AG10803 (cell line): ENCODE measurements at places on chromosomes 7 and 10.

DNA sequence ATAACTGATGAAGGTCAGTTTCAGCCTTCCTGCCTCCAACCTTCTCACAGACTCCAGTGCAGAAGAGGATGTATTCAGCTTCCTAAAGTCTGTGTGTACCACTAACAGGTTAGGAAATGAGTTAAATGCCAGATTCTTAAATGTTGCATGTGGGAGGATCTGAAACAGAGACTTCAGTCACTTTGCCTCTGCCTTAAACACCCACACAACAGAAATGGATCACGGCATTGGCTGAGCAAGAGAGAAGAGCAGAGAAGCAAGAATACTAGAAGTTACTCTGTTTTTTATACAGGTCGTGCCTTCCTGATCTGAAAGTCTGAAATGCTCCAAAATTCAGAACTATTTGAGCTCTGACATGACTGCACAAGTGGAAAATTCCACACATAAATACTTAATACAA, 98.9 kb upstream of the ARHGAP21 start:
- no peak for DNase-seq

GRCh38 chr10:84294766-84295447, 33.5 kb upstream of the CCSER2 start:
- no peak for DNase-seq

DNA sequence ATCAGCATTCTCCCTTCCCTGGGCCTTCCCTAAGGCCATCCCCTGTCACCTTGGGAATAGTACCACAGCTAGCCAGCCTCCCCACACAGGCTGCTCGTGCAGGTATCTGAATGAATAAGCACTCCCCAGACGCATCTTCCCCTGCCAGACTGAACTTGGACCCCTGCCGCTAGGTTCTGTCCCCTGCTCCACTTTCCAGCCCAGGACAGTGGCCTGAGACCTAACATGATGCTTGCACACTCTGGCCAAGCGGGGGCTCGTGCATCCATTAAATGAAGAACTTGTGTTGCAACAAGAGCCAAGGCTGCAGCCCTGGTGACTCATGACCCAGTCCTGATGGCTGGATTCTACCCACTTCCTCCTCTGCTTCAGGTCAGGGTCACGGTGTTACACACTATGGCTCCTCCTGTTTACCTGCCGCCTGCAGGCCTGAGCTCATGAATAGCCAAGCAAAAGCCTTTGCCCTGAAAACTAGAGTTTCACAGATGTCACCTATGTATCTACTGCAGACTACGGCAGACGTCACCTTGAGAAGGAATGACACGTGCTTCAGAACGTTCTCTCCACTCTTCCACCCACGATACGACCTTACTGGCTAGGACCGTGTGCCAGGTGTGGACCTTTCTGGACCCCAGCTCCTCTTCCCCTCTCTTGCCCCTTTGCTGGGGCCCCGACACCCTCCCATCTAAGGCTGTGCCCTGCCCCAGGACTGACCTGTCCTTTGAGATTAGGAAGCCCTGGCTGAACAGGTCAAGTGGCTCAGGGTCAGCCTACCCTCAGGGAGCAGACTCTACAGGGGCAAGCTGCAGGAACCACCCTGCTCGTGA, 6.5 kb downstream of the ASB13 start:
- peak; percentile 73 for DNase-seq

DNA sequence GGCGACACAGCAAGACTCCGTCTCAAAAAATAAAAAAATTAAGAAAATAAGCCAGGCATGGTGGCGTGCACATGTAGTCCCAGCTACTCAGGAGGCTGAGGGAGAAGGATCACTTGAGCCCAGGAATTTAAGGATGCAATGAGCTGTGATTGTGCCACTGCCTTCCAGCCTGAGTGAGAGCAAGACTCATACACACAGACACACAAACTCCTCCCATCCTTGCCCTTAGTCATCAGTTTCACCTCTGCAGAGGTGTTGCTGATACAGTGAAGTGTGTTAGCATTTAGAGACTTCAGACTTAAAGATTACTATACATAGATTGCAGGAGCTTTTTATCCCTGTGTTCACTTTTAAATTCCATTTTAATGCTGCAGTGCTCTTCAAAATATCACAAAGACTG, 5.5 kb upstream of the H2AZ2 start:
- no peak for DNase-seq

GRCh38 chr7:2306688-2307087, 7.6 kb downstream of the SNX8 start:
- no peak for DNase-seq

DNA sequence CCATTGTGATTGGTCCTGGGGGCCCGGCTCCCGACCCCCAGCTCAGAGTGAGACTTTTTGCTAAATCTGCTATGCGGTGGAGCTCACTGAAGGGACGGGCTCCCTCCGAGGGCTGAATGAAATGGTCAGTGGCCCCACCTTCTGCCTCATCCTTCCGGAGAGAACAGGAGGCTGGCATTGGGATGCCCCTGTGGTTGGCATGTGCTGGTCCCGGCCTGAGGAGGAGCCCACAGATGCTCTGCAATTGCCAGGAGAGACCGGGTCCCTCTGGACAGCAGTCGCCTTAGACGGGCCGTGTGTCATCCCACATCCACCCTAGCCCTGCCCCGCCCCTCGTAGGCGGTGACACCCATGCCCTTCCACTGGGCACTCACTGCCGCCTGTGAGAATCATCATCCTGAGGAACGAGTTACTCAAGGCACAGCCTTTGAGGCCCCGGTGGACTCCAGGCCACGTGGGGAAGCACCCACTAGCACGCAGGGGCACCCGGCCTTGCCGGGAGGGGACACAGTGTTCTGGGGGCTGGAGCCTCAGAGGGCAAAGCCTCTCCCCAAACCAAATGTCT, 21.2 kb upstream of the DPYSL4 start:
- DNase-seq, result no peak

- no peak for DNase-seq
These were observed 75.9 kb downstream of the RGS10 start for GRCh38 chr10:119466655-119467054.

GRCh38 chr7:40221836-40222235, 87.0 kb downstream of the SUGCT start:
- DNase-seq, result peak; percentile 96

DNA sequence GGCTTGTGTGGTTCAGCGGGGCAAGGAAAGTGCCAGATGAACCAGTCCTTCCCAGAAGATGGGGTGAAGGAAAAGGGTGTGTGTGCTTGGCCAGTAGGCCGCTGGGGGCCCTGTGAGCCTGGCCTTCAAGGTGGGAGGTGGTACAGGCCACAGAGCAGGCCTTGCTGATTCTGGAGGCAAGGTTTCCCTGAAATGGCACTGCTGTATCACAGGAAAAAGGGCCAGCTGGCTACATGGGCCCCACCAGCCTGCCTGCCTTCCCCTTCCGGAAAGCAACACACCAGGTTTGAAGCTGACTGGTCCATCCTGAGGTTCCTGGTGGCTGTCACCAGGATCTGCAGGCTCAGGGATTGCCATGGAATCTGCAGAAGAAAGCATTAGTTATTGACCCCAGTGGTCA, 12.5 kb downstream of the MMRN2 start:
- DNase-seq, result no peak

GRCh38 chr10:129993621-129994020, 29.5 kb upstream of the EBF3 start:
- peak; percentile 87 for DNase-seq

GRCh38 chr10:109968953-109969759, 38.6 kb upstream of the ADD3 start:
- DNase-seq, result no peak

DNA sequence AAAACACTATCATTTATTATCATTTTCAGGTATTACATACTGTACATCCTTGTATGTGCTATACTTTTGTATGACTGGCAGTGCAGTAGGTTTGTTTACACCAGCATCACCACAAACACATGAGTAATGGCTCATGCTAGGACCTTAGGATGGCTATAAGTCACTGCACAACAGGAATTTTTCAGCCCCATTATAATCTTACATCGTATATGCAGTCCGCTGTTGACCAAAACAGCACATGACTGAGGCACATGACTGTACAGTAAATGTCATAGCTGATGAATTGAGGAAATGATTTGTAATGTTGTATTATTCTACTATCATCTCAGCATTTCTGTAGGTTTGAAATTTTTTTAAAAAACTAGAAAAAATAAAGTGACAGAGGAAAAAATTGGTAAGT, 38.6 kb downstream of the BPGM start:
- DNase-seq, result no peak

GRCh38 chr10:51759896-51760534, 60.6 kb upstream of the CSTF2T start:
- DNase-seq, result no peak

DNA sequence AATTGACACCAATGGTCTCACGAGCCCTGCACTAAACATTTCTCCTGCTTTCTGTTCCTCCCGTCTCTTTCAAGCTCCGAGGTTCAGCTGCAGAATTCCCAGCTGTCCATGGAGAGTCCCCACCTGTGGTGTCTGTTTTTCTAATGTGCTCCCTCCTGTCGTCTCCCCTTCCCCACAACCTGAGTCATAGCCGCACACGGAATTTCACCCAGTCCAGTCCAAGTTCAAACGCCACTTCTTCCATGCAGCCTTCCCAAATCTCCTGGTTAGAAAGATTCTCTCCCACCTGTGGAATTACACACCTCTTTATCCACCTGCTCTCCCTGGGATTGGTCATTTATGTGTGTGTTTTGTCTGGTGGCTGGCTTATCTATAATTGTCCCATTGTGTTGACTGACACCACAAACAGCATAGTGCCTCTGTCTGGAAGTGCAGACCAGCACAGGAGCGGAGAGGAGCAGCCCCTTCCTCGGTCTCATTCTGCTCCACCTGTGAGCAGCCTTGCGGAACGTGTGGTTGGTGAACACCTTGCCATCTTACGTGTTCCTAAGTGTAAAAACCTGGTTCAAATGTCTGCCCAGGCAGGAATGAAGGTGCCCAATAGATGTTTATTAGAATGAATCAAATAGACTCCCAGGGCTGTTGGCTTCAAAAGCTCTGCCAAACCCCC, 3.3 kb upstream of the DIP2C start:
- no peak for DNase-seq

- peak; percentile 61 for DNase-seq
These were observed 379.6 kb downstream of the TNS3 start for GRCh38 chr7:47202146-47202783.

DNA sequence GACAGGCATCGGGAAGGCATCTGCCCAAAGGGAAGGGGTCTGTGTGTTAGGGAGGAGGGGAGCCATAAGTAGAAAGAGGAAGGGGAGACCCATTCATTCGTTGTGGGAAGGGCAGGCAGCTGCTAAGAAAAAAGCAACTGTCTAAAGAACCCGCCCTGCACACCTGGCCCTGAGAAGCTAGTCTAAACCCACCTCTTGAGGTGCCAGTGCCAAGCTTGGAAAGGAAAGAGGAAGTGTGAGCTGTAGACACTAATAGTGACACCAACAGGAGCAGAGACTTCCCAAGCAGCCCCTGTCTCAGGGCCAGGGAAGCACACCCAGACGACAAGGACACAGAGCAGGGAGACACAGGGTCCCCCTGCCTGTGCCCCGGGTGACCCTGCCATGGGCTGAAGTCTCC, 40.8 kb upstream of the PRSS58 start:
- DNase-seq, result no peak

- DNase-seq, result peak; percentile 33
These were observed 1.7 kb upstream of the MYO1G start for GRCh38 chr7:44980393-44981034.

DNA sequence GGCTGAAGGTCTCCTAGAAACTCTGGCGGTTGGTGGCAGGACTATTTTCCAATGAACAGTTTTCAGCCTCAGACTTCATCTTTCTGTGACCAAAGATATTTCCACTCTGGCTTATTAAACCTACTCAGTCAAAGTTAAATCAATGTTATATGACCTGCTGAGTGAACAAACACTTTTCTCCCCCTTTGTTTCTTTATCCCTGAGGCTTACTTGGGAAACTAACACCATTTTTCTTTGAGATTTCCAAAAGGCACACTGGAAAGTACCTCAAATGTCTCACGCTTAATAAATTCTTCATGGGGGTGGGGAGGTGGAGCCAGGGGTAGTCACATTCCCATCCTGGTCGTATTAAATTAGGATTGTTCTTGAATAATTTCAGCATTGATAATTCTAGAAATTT, 1.8 kb downstream of the TMEM26 start:
- DNase-seq, result no peak

GRCh38 chr7:151400626-151401315, 9.1 kb downstream of the WDR86 start:
- DNase-seq, result no peak

DNA sequence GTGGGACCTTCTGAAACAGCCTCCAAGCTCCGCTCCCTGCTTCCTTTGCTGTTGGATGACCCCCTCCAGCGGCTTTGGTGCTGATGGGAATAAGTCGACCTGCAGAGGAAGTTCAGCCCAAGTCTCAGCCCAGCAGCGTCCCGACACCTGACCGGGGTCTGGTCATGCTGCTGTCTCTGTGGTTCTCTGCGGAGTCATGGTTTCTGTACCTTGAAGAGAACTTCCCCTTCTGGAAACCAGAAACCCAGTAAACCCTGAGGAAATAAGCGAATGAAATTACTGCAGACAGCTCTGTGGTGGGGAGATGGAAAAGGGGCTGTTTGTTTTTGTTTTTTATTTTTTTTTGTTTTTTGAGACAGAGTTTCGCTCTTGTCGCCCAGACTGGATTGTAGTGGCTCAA, 18.3 kb upstream of the ZNF12 start:
- DNase-seq, result no peak

DNA sequence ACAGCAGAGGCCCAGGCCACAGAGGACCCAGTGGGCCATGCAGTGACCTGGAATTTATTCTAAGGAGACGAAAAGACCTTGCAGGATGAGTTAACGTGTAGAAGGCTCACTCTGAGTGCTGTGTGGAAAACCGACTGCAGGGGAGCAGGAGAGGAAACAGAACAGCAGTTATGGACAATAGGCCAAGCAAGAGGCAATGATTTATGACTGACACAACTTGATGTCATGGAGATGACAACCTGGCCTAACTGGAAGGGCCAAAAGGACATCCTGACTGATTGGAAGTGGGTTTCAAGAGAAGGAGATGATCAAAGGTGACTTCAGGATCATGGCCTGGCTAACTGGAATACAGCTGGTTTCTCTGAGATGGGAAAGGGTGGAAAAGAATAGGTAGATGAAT, 70.2 kb upstream of the RAPGEF5 start:
- DNase-seq, result no peak

- DNase-seq, result no peak
These were observed 90.1 kb upstream of the MTPN start for GRCh38 chr7:136067277-136067676.

DNA sequence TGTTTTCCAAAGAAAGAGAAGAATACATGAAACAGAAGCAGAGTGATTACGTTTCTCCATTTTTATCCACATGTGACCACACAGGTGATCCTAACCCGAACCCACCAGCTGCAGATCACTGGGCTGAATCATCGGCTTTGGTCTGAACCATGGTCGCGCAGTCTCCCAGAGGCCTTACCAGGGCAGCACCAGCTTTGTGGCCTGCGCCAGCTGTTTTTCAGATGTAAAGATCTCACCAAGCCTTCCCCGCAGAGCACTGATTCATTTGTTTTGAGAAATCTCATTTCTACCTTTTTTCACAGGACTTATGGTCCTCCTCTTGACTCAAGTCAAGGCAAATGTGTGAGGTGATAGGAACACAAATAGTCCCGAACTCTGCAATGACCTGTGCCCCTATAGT, 207.0 kb upstream of the PPP2R2D start:
- no peak for DNase-seq
